ENCODE measurements at places on chromosomes 7 and 10.

GRCh38 chr7:101507791-101508252, 121.3 kb downstream of the MYL10 start:
- peak; percentile 4 for DNase-seq

DNA sequence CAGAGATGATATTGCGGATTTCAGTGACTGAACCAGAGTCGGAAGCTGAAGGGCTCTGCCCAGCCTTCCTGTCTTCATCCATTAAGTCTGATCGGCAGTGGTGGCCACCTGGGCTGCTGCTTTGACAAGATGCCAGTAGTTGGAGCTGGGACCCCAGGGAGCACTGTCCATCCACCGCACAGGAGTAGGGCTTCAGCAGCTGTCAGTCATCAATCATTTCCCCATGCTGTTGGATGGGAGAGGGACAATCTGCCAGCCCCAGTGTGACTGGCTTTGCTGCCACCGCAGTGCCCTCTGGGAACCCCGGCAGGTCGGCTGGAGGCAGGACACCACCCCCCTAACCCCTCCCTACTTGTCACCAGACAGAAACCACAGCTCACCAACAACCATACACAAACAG, 23.0 kb upstream of the GPR146 start:
- no peak for DNase-seq

- no peak for DNase-seq
Measured at GRCh38 chr10:92305133-92306072, 14.4 kb downstream of the MARCHF5 start.

GRCh38 chr10:70330671-70331070, 46.9 kb upstream of the NPFFR1 start:
- DNase-seq: no peak

All from stimulated activated CD4-positive, alpha-beta T cell treated with anti-CD3 and anti-CD28 coated beads, Interleukin-4, amount 100 ng/mL, for 4 hours (primary cell).